ENCODE measurements at places on chromosomes 1 and 21.

GRCh38 chr1:3135744-3136455, 66.9 kb downstream of the PRDM16 start:
- no peak for DNase-seq
- no peak overlapping the region for H3K27ac ChIP-seq
- H3K4me1 ChIP-seq: peaks cover 13% of the 10 kb centered on the region

DNA sequence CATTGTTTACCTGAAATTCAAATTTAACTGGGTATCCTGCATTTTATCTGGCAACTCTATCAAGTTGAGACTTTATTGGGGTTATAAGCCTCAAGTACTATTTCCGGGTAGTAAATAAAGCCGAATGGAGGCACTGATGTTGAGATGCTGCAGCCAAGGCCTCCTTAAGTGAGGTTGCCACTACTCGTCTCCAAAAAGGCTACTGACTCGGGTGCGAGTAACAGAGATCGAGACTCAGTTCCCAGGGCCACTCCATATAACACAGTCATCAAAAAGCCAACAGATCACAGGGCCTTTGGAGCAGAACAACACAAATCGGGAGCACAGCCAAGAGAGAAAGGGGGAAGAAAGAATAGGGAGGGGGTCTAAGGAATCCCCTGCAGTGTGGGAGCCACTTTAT, 524 bp downstream of the COPA start:
- H3K27ac ChIP-seq: peak overlapping the region; percentile 86
- H3K27me3 ChIP-seq: no peaks in the 10 kb centered on the region
- H3K36me3 ChIP-seq: no peaks in the 10 kb centered on the region
- peak overlapping the region; percentile 93 for H3K4me3 ChIP-seq

GRCh38 chr1:174956976-174957375, 42.8 kb upstream of the CACYBP start:
- H3K4me1 ChIP-seq: no peaks in the 10 kb centered on the region
- no peak overlapping the region for H3K4me3 ChIP-seq
- H3K36me3 ChIP-seq: no peaks in the 10 kb centered on the region
- H3K27me3 ChIP-seq: no peaks in the 10 kb centered on the region
- H3K27ac ChIP-seq: no peak overlapping the region
- no peak for DNase-seq

- no peak overlapping the region for H3K27ac ChIP-seq
Measured at GRCh38 chr1:246095443-246095842, 411.6 kb downstream of the SMYD3 start.

DNA sequence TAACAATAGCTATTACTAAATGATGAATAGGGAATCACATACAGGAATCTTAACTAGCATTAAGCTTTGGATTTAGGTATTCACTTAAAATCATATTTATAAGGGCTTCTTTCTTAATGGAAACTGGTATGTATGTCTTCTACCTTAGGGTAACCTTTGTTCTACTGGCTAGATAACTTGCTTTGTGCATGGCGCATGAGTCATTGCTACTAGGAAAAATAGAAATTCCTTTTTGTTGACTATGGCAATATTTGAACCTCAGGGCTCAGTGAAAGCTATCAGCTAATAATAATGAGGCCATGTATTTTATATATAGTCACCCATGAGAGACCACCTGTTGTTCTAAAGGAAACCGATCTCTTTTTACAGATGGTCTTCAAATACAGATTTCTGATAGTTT, 72.5 kb downstream of the RPS6KC1 start:
- H3K27ac ChIP-seq: no peak overlapping the region
- no peak overlapping the region for H3K4me3 ChIP-seq
- no peaks in the 10 kb centered on the region for H3K36me3 ChIP-seq
- no peak for DNase-seq
- no peaks in the 10 kb centered on the region for H3K27me3 ChIP-seq

GRCh38 chr1:46413596-46413985, 19.5 kb downstream of the FAAH start:
- H3K27ac ChIP-seq: no peak overlapping the region
- H3K4me1 ChIP-seq: no peaks in the 10 kb centered on the region
- no peaks in the 10 kb centered on the region for H3K27me3 ChIP-seq
- H3K36me3 ChIP-seq: peaks cover 5% of the 10 kb centered on the region
- no peak overlapping the region for H3K4me3 ChIP-seq
- DNase-seq: no peak

DNA sequence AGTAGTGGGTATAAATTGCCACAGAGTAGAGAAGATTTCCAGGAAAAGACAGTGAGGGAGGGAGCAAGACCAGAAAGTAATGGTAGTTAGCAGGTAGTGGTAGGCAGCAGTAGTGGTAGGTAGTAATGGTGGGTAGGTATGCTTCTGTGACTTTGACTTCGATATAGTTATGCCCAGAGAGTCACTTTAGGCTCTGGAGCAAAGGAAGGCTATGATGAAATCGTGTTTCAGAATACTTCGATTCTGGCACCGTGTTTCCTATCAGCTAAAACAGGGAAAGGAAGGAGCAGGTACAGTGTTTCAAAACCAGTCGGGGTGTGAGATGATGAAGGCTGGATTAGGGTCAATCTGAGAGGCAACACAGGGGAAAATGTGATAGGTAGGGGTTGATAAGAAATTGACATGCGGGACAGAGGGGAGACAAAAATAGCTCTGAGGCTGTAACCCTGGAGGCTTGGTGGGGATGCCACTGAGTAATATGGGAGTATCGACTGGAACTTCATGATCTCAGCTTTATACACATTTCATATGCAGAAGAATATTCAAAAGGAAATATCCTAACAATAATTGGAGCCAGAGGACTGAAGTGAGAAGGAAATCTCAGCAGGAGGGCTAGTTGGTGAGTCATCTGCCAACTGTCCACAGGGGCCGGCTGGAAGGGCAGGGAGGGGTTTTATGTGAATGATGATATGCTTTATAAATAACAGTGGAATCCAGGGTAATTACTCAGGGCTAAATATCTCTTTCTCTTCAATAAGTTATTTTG, 25.2 kb upstream of the TRIM45 start:
- peaks cover 21% of the 10 kb centered on the region for H3K4me1 ChIP-seq
- no peak for DNase-seq
- no peaks in the 10 kb centered on the region for H3K36me3 ChIP-seq
- no peak overlapping the region for H3K4me3 ChIP-seq
- H3K27me3 ChIP-seq: no peaks in the 10 kb centered on the region

GRCh38 chr1:36706416-36706815, 223.7 kb upstream of the CSF3R start:
- H3K4me3 ChIP-seq: no peak overlapping the region
- no peaks in the 10 kb centered on the region for H3K4me1 ChIP-seq
- H3K27me3 ChIP-seq: no peaks in the 10 kb centered on the region

DNA sequence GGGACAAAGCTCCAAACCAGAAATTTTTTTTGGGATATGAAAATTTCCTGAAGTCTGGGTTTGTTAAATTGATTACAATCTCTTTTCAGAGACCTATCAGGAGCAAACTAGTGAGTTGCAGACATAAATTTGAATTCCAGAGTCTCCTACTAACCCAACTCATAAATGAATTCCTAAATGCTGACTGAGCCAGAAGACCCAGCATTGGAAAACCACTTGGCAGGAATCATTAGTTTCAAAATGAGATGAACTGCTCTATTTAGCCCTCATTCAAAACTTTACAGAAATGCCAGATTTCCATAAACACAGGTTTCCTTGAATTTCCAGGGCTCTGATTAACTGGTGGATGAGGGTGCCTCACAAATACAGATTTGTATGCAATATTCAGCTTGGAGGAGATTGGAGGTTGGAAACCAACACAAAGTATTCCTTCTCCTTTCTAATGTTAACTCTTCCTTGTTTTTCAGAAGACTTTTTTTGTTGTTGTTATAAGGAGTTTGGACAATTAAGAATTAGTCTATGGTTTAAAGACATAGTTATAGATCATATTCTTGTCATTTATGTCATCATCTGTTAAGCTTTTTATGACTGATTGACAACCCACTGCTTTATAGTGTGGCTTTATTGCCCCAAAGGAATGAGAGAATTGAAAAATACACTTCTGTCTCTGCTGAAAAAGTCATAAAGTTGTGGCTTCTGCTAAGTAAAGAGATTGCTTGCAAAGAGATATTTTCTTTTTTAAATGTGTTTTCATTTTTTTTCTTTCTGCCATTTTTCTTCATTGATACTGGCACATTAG, 222.8 kb downstream of the HLX start:
- H3K27me3 ChIP-seq: no peaks in the 10 kb centered on the region
- no peak overlapping the region for H3K27ac ChIP-seq

- peaks cover 28% of the 10 kb centered on the region for H3K4me1 ChIP-seq
- H3K4me3 ChIP-seq: peak overlapping the region; percentile 25
- H3K36me3 ChIP-seq: no peaks in the 10 kb centered on the region
- DNase-seq: no peak
- no peaks in the 10 kb centered on the region for H3K27me3 ChIP-seq
- H3K27ac ChIP-seq: peak overlapping the region; percentile 86
Measured at GRCh38 chr21:43362321-43362791, 64.6 kb downstream of the SIK1 start.

DNA sequence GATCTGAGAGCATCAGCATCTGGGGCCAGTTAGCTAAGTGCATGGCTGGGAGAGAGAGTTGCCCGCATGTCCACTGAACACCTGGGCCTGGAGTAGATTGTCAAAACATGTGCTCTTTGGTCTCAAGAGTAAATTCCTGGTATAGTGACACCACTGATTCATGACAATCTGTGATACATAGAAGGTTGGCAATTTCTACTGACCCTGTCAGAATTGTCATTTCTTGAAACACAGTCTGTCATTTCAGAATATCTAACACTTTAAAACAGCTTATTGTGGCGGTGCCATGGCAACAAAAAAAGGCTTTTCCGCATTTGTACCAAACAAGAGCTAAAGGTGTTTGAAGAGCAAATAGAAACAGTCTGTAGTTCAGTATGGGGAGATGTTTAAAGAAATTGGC, 186.4 kb upstream of the FAM78B start:
- H3K4me1 ChIP-seq: no peaks in the 10 kb centered on the region
- H3K27ac ChIP-seq: no peak overlapping the region
- no peak for DNase-seq
- no peak overlapping the region for H3K4me3 ChIP-seq
- no peaks in the 10 kb centered on the region for H3K27me3 ChIP-seq

- peaks cover 18% of the 10 kb centered on the region for H3K4me1 ChIP-seq
- H3K27me3 ChIP-seq: no peaks in the 10 kb centered on the region
- H3K27ac ChIP-seq: no peak overlapping the region
- DNase-seq: no peak
Measured at GRCh38 chr21:34530261-34530660, 18.3 kb upstream of the KCNE1 start.

DNA sequence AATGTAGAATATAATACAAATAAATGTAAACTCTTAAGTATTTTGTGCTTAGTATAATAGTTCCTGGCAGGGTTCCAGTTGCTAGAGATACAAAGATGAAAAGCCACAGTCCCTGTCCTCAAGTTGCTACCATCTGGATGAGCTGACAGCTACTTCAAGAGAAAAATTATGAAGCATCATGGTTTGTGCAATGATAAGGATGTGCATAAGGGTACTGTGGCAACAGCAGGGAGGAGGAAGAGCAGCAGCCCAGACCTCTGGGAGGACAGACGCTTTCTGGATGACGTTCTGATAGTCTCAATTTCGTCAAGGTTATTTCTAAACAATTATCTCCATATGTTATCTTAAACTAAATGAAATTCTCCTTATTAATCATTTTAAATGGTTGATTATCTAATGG, 198.9 kb downstream of the NTNG1 start:
- no peaks in the 10 kb centered on the region for H3K27me3 ChIP-seq
- H3K36me3 ChIP-seq: no peaks in the 10 kb centered on the region
- DNase-seq: no peak

Data from vagina (tissue), 2 donors.